CD4-positive, alpha-beta memory T cell (primary cell): ENCODE measurements at places on chromosomes 2 and 18. TPM values are rescaled to one million over a fixed set of nuclear protein-coding genes. Genes with fewer than 3 reads are reported as not detected.

DNA sequence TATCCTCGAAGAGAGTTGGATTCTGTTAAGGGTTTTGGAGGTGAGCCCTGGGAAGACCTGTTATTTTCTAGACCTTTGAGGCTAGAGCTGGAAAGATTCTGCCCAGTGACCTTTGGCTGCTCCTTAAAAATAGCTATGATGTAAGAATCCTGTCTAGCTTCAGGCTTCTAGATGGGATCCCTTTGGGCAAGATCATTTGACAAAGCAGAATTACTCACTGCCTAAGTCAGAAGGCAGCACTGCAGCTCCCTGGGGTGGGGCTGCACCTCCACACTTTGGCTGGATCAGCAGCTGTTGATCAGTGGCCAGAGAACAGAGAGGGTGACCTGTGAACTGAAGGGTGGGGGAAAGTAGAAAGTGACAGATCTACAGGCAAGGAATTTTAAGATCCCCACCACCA, 103.8 kb downstream of the ASAP2 start:
- no peak overlapping the region for H3K4me3 ChIP-seq
- no peak for DNase-seq
- no peaks in the 10 kb centered on the region for H3K36me3 ChIP-seq
- no peaks in the 10 kb centered on the region for H3K4me1 ChIP-seq
- no peak overlapping the region for H3K27ac ChIP-seq

DNA sequence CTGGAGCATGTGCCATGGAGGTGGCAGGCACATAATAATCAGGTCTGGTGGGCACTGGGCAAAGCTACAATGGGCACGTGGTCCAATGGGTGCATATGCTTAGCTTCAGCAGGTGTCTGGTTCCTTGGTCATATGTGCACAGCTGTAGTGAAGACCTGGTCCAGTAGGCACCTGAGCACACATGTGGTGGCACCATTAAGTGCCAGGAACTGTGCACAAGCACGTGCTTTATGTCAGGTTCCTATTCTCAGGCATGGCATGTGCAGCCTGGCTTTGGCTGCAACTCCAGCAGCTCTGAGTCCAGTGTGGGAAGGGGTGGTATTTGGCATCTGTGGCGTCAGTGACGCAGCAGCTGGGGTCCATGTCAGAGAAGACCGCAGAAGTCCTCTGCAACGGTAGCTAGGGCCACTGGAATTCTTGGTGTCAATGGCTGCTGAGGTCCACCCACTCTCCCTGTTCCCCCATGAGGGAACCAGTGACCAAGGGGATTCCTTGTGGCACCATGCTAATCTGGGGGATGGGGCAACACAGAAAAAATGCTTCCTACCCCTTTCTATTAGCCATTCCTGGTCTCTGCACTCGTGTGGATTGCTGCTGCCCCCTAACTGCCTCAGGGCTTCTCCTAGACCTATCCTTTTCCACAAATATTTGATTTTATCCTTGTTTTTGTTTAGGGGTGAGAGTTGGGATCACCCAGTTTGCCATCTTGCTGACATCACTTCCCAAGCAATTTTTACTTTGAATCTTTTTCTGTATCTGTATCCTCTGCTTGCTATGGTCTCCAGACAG, 262.9 kb upstream of the MAP2 start:
- H3K36me3 ChIP-seq = no peaks in the 10 kb centered on the region
- H3K27me3 ChIP-seq = no peaks in the 10 kb centered on the region
- no peak for DNase-seq
- no peaks in the 10 kb centered on the region for H3K4me1 ChIP-seq
- H3K27ac ChIP-seq = no peak overlapping the region

DNA sequence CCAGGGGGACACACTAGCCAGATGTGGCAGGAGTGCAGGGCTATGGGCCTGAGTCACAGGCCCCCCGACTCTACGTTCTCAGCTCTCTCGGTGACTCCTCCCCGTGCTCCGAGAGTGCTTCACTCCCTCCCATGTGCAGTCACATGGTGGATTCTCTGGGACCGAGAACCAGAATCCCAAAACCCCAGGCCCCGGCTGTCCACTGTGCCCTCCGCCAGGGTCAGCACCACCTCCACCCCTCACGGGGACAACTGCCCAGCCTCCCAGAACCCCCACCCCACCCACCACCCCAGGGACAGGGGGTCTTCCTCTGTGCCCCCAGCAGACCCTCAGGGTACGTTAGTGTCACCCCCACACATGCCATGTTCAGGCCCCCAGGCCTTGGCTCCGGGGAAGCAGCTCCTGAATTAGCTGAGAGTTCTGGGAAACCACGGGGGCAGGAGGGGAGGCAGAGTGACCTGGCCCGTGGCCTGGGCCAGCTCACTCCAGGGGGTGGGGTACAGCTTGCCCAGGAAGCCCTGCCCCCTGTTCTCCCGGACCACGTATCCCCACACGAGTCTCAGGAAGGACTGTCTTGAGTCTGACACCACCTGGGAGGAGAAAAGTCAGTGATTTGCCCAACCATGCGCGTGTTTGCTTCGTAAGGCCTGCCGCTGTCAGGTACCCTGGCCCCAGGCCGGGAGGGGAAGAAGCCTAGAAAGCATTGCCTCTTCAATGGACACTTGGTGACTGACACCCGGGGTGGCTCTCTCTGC, 4.4 kb downstream of the RAMP1 start:
- H3K27ac ChIP-seq = no peak overlapping the region
- no peak for DNase-seq
- H3K27me3 ChIP-seq = peaks cover 1% of the 10 kb centered on the region
- H3K36me3 ChIP-seq = no peaks in the 10 kb centered on the region
- H3K4me3 ChIP-seq = no peak overlapping the region

TMEM87B gene
- total RNA-seq = 28.7 TPM

TGFBRAP1 gene
- total RNA-seq = 20.6 TPM

GRCh38 chr18:43525169-43525568, 247.9 kb upstream of the SYT4 start:
- H3K4me3 ChIP-seq = no peak overlapping the region
- H3K4me1 ChIP-seq = no peaks in the 10 kb centered on the region
- no peaks in the 10 kb centered on the region for H3K27me3 ChIP-seq
- DNase-seq = no peak

DNA sequence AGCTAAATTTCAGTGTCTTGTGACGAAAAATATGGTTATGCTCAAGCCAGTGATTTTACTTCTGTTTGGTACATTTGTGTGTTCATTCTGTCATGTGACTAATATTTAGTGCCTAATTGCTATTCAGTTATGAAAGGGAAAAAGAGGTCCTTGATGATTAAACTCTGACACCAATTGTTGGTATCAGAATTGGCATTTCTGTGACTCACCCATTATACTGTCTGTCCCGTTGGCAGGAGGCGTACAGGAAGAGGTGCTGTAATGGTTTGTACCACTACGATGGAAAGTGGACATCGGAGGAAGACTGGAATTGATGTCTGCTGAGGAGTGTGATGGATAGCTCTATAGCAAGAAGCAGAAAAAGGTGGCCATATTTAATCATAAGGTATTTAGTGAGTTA, 310.4 kb upstream of the CCDC68 start:
- no peak for DNase-seq
- no peaks in the 10 kb centered on the region for H3K36me3 ChIP-seq
- H3K27me3 ChIP-seq = no peaks in the 10 kb centered on the region
- H3K4me1 ChIP-seq = no peaks in the 10 kb centered on the region
- H3K4me3 ChIP-seq = no peak overlapping the region

- H3K4me1 ChIP-seq = no peaks in the 10 kb centered on the region
- H3K36me3 ChIP-seq = no peaks in the 10 kb centered on the region
- H3K4me3 ChIP-seq = no peak overlapping the region
- no peak overlapping the region for H3K27ac ChIP-seq
These were observed 65.8 kb upstream of the ATL2 start for GRCh38 chr2:38442643-38443541.

D2HGDH gene
- total RNA-seq = 53.9 TPM

- H3K27me3 ChIP-seq = no peaks in the 10 kb centered on the region
- no peak for DNase-seq
- no peaks in the 10 kb centered on the region for H3K36me3 ChIP-seq
- H3K4me1 ChIP-seq = no peaks in the 10 kb centered on the region
These were observed 27.8 kb downstream of the NXPH2 start for GRCh38 chr2:138752197-138752956.

- H3K36me3 ChIP-seq = no peaks in the 10 kb centered on the region
- no peak for DNase-seq
- no peak overlapping the region for H3K27ac ChIP-seq
These were observed 18.2 kb downstream of the SLC8A1 start for GRCh38 chr2:40433736-40434135.

- DNase-seq = no peak
- no peaks in the 10 kb centered on the region for H3K27me3 ChIP-seq
- peaks cover 62% of the 10 kb centered on the region for H3K4me1 ChIP-seq
- no peaks in the 10 kb centered on the region for H3K36me3 ChIP-seq
- H3K4me3 ChIP-seq = peak within 1 kb of the TSS; percentile 58
- H3K27ac ChIP-seq = peak within 1 kb of the TSS; percentile 55
These were observed at the start of gene CAPG for GRCh38 chr2:85409845-85410583. Gene CAPG (minus strand): TSS chr2:85410366. CDS start chr2:85402145, 8,221 bp downstream.

- H3K27ac ChIP-seq = peak overlapping the region; percentile 91
- peak overlapping the region; percentile 97 for H3K4me3 ChIP-seq
- H3K27me3 ChIP-seq = no peaks in the 10 kb centered on the region
These were observed 631 bp downstream of the RPL31 start for GRCh38 chr2:101002562-101003277.
